RPMI8226 (cell line): ENCODE measurements at places on chromosomes 2 and 18.

DNA sequence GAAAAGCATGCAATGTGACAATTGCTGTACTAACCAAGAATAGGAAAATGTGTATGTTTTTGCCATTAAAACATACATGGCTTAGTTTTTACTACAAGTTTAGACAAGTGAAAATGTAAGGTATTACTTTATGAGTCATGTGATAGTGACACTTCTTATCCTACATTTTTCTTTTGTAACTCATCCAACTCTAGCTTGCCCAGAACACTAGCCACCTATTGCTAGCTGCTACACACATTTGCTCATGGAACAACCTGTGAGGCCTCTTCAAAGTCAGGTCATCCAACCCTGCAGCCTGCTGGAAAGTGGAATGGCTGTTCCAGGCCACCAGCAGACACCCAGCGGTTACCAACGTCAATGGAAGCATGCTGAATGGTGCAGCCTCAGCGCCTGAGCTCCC lies 1043.9 kb downstream of the TMEM182 start:
- no peak for DNase-seq

GRCh38 chr18:51621864-51622160 lies 424.3 kb upstream of the MEX3C start:
- no peak for DNase-seq

- DNase-seq = no peak
These were observed 164.1 kb downstream of the MYCN start for GRCh38 chr2:16104315-16104948.

DNA sequence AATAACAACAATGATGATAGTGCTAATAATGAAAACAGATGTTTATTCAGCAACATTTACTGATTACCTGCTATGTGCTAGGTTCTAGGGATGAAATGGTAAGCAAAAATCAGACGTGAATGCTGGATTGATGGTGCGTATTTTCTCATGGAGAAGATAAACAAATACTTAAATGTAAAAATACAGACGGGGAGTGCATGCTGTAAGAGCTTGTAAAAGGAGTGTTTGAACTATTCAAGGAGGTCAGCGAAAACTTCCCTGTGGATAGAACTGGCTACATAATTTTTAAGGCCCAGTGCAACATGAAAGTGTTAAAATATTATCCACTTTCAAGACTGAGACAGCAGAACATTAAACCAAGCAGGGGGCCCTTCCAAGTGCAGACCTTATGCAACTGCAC lies 22.1 kb downstream of the MTX2 start:
- DNase-seq = no peak

DNA sequence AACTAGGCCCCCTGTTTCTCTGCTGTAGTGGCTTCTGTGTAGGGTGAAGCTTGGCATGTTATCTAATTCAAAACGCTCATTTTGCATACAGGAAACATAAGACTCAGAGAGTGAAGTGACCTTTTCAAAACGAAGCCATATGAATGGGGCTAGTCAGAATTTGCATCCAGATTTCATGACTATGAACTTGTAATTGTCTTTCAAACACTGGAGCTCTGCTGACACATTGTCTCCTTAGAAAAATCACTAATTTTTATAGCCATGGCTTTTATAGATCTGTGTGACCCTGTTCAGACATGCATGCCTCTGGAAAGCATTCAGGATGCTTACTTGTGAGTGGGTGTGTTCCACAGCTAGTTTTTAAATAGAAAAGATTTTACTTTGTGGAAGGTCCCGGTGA lies 444.3 kb upstream of the GCFC2 start:
- DNase-seq = no peak

DNA sequence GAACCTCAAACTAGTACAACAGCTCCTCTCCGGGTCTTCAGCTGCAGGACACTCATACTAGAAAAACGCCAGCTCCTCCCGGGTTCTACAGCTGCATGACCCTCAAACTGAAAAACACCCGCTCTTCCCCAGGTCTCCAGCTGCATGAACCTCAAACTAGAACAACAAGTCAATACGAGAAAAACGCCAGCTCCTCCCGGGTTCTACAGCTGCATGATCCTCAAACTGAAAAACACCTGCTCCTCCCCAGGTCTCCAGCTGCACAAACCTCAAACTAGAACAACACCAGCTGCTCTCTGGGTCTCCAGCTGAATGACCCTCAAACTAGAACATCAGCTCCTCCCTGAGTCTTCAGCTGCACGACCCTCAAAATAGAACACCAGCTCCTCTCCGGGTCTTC lies 315.0 kb upstream of the TFPI start:
- DNase-seq = peak; percentile 84

- no peak for DNase-seq
These were observed 1044.0 kb upstream of the PIK3C3 start for GRCh38 chr18:40911041-40911440.

- DNase-seq = no peak
These were observed 88.3 kb downstream of the SLC8A1 start for GRCh38 chr2:40363631-40364030.

- no peak for DNase-seq
These were observed 657.3 kb upstream of the LINC00305 start for GRCh38 chr18:64806232-64806631.

- DNase-seq = no peak
These were observed 84.4 kb downstream of the EIPR1 start for GRCh38 chr2:3293221-3293620.

GRCh38 chr2:111919794-111920608 lies 21.6 kb downstream of the MERTK start:
- DNase-seq = peak; percentile 25

DNA sequence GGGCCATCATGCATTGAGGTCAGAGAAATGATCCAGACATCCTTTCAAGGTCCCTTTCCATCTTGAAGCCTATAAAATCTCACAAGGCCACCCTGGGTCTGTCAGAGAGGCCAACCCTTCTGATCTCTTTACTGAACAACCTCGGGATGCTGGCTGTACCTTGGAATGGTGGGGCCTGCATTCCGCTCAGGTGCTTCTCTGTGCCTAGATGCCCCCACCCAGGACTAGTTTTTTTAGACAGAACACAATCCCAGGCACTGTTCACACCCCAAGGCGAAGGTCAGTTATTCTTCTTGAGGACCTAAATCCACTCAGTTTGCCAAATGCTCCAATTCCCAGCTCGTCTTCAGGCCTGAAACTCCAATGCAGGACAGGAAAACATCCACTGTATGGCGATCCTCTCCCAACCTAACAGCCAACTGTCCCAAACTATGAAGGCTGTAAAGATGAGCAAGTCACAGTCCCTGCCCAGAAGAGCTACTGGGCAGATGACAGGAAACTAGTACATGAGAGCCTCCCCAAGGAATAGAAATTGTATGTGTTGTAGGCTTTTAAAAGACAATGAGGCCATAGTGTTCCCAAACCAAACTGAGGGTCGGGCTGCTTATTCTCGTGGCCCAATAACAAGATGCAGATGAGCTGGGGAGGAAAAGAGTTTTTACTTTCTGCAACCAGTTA lies 154.4 kb upstream of the ACAA2 start:
- DNase-seq = no peak

DNA sequence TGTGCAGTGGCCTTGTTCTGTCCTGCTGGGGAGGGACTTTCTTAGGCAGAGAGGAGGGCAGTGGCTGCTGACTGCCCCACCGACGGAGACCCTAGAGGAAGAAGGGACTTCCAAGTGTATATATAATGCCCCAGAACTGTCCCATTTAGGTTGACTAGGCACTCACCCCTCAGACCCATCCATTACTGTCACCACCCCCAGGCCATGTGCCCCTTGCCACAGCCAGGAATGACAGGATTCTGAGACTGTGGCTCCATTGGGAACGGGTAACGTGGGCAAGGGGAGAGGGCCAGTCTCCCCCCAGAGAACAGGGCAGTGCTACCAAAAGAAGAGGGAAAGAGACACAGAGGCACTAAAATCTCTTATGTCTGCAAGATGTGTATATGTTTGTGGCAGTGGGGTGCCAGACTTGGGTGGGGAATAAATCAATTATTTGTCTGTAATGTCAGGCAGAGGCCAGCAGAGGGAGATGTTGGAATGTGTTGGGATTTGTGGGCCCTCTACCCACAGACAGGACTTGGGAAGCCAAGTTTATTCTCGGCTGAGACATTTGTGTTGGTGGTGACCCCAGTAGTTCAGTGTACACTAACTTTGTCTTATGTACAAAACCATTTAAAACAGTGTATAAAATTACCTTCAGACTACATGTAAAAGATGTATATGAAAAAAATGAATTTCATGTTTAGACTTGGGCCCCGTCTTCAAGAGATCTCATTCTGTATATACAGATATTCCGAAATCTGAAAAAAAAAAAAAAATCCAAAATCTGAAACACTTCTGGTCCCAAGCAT lies 24.0 kb upstream of the TMEM37 start:
- peak; percentile 59 for DNase-seq

GRCh38 chr2:88827821-88828220 lies 136.3 kb downstream of the RPIA start:
- DNase-seq = no peak

GRCh38 chr18:57833441-57834101 lies 30.5 kb upstream of the ATP8B1 start:
- peak; percentile 52 for DNase-seq

DNA sequence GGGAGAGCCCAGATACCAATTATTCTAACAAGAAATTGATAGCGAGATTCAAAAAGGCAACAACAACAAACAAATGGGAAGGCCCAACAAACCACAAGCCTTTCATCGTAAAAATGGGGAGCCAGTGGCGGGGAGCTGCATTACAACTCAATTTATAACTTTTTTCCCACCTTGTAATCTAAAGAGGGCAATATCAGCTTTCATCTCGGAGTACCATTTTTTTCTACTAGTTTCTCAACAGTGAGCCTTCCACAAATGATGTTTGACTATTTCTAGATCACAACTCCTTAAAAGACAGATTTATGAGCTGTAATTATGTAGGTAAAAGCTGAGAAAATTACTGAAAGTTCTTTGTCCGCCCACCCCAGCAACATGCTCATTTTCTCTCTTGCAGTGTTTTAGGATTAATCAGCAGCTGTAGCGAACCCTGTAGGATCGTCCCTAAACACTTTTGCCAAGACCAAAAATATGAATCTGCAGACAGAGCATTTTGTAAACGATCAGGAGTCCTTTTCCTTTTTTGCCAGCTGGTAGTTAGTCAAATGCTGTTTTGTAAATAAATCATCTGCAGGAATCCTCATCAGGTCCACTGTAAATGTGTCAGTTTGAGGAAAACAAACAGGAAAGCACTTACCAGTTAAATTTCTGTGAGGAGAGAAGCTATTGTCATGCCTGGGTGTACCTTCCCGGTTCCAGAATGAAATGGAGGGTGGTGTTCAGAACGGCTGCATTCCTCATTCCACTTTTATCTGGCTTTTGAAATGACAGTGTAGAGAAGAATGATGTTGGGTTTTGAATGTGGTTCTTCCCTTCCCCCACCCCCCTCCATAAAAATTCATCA lies 53.2 kb downstream of the EEF1B2 start:
- no peak for DNase-seq

- no peak for DNase-seq
These were observed 5.6 kb downstream of the CHST10 start for GRCh38 chr2:100411841-100412292.

DNA sequence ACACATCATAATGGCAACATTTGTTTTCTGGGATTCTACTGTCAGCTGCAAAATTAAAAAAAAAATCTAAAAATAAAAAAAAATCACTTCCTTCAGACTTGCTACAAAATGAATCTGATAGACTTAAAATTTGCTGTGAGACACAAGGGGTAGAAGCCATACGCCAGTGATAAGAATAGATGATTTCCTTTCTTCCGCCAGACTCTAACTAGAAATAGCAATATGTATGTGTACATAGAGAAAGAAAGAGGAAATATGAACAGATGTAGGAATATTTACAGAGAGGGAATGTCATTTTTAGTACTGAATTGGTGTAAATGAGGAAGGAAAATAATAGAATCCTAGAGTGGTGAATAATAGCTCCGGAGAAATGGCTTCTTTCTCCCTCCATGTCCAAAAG lies 574.2 kb downstream of the DCC start:
- DNase-seq = no peak

DNA sequence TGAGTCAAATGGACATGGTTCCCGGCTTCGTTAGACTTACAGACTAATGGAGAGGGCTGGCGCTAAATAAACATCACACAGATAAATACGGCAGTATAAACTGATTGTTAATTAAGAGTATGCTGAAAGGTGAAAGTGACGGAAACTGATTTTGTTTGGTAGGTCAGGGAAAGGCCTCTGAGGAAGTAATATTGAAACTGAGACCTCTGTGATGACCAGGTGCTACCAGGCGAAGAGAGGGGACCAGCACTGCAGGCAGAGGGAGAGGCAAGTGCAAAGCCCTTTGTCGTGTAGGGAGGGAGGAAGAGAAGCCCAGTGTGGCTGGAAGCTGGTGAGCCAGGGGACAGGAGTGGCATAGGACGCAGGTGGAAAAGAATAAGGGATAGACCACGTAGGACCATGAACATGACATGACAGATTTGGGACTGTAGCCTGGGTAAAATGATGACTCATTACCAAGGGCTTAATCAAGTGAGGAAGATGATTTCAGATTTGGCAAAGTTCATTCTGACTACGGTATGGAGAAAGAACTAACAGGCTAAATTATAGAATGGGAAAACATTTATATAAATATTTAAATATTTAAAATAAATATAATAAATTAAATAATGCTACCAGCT lies 433.1 kb downstream of the NCKAP5 start:
- DNase-seq = no peak

DNA sequence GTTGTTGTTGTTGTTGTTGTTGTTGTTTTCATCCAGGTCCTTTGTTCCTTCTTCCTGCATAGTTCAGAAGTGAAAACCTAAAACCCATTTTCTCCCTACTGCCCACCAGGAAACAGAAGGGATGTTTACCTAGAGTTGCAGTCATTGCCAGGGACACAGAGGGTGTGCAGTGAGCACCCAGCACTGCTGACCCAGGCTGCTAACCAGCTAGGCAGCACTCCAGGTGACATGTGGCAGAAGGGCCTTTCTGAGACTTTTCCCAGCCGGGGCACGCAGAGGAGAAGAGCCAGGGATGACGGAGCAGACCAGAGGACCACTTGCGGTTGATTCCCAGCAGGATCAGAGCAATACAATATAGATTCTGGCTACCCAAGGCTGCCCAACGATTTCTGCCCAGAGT lies 286.3 kb downstream of the BCL11A start:
- no peak for DNase-seq

DNA sequence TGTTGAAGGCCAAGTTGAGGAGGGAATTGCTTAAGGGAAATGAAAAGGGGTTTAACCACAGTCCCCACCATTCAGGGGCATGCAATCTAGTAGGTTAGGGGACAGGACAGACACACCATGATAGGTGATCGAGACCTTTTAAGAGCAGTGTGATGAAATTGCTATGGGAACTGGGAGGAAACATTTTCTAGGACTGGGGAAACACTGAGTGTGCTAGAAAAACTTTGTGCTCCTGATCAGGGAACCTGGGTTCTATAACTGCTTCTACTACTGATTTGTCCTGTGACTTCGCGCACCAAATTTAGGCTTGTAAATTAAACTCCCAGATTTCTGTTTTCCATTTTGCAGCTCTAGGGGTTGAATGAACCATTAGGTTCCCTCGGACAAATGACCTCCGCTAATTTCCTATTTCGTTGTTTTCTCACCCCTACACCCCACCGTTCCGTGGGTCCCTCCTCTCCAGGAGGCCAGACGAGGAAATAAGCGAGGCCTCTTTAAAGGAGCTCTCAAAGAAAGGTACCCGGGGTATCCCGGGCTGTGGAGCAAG lies 371 bp upstream of the LCLAT1 start:
- no peak for DNase-seq

- no peak for DNase-seq
These were observed 369 bp downstream of the SMCHD1 start for GRCh38 chr18:2655954-2656236.
